NCI-H1417 (cell line): ENCODE measurements at places on chromosomes 1 and 21.

GRCh38 chr1:42211224-42211623, 46.7 kb upstream of the GUCA2A start:
- DNase-seq: no peak

GRCh38 chr1:194940336-194941030, 1667.8 kb downstream of the KCNT2 start:
- no peak for DNase-seq

- DNase-seq: no peak
These were observed 19.9 kb upstream of the MAGOH start for GRCh38 chr1:53258216-53258615.

DNA sequence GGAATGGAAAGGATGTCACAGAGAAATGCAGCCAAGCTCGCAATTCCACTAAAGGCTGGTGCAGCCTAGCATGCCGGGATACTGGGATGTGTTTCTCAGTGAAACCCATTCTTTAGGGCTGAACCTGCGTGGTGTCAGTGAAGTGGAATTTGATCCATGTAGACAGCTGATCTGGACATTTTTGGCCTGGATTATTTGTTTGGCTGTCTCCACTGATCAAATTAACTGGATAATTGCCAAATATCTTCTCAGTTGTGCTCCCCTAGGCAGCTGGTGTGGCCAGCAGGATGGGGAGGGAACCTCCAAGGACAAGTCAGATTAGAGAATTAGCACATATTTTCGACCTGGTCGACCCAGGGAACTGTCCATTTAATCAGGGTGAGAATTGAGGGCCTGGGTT, 318.4 kb downstream of the RPS6KC1 start:
- DNase-seq: no peak

DNA sequence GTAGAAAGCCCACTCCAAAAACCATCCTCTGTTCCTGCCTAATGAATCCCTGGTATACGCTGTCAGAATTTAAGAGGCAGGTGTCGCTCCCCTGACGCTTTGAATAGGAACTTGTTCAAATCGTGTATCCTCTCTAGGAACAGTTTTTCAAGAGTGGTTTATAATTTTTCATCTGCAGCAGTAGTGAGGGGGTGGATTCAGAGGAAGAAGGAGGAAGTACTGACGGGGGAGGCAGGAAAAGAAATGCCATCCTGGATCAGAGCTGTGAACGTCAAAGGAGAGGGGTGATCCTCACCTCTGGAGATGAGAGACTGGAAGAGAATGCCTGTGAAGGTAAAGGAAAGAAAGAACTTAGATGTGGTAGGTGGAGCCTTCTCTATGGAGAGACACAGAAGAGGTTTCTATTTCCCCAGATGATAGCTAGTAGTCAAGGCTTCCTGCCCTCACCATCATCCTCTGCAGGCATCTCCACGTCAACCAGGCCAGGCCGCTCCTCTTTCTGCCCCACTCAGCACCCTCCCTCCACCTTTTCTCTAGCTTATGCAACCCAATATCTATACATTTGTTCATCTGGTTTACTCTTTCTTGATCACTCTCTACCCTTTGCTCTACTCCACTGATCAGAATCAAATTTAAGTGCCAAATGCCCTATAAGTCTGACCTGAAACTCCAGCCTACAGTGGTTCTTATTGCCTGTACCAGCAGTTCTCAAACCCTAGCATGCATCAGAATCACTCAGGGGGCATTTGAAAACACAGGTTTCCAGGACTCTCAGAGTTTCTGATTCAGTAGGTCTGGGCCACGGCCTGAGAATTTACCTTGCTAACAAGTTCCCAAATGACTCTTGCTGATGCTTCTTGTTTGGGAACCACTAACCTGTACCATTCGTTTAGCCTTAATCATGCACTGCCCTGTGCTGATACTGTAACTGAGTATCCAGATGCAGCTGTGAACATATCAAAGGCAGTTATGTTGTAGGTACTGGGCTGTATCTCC, 13.1 kb upstream of the BCL9 start:
- DNase-seq: no peak

DNA sequence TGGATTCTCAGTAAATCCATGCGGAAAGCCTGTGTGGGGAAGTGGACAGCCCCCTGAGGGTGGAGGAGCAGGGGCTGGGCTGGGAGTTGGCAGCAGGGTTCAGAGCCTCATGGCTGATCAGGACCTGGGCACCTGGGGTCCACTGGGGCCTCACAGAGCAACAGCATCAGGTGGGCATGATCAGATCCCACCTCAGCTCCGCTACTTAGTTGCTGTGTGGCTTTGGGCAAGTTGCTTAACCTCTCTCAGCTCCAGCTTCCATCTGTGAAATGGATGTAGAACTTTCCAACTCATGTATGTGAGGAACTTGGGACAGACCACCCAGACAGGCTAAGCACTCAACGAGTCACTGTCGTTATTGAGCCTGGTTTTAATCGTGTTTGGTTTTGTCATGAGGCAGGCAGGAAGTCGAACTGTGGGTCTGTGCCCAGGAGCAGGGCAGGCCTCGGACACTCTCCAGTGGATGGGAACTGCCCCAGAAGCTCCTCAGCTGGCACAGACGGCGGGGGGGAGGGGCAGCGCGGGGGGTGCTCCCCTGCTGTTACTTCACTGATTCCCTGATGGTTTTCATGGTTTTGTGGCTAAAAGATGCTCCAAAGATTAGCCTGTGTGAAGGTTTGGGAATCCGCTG, 155.8 kb upstream of the TMEM51 start:
- no peak for DNase-seq

- DNase-seq: no peak
These were observed 27.6 kb upstream of the KCNE2 start for GRCh38 chr21:34336245-34336644.

DNA sequence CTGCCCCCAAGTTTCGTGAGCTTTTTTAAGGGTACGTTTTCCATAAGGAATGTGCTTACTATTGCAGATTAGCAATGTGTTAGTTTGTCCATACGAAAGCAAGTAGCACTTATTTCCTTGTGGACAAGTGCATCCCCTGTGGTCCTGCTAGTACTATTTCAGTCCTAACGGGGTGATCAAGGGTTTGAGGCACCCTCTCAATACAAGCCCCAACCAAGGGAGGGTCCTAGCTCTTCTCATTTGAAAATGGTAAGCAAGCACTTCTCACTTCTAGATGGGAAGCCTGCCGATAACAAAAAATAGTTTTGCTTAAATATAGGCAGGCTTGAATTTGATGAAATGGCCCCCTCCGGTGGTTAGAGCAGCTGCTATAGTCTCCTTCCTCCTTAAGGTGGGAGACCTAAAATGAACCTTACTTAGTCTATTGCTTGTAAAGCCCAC, 64.0 kb upstream of the HMCN1 start:
- peak; percentile 31 for DNase-seq

GRCh38 chr1:95309031-95309471, 75.0 kb downstream of the RWDD3 start:
- DNase-seq: peak; percentile 90

DNA sequence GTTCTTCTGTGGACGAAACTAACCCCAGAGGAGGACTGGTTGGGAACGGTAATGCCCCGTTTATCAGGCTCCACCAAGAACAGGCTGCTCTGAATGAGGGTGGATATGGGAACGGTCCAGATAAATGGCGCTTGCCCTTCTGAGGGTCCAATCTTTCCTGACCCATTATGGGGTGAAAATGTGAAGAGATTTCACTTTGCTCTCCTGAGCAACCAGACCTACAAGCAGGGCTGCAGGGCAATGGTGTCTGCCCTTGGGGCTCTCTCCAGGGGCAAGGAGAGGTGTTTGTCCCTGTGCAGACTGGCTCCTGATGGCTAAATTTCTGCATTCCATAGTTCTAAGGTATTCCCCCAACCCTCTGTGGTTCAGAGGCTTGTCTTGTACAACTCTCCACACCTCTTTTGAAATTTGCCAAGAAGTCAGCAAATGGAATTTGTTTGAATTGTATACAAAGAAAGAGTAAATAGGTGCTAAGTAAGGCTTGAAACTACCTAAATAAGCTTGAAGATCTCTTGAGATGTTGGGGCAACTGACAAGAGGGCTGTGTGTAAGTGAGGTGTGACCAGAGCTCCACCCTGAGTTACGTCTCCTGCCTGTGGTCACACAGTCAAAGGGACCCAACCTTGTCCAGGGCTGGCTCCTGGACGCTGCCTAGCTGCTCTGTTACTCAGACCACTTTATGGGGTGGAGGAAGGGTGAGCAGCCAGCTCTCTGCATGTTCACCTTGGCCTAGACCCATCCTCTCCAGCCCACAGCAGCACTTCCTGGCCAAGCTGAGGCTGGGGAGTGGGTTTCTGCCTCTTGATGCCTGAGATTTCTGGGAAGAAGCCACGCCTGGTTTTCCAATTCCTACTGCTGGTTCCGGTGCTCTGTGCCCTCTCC, 24.8 kb downstream of the SLC2A1 start:
- DNase-seq: no peak

DNA sequence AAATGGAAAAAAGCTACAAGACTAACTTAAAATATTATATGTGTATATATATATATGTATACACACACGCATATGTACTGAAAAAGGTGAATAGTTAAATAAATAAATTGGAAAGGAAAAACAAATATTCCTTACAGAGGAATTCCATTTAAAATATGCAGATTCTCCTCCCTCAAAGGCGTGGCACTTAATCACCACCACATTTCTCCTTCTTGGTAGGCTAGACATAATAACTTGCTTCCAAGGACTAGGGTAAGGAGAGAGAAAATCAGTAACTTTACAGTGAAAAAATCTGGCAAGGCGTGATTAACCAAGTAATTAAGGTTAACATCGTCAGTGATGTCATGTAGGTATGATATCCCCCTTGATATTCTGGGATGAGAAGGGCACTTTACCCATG, 84.0 kb upstream of the USP25 start:
- no peak for DNase-seq

- DNase-seq: no peak
These were observed 148.5 kb downstream of the PIK3R3 start for GRCh38 chr1:45983967-45984366.

DNA sequence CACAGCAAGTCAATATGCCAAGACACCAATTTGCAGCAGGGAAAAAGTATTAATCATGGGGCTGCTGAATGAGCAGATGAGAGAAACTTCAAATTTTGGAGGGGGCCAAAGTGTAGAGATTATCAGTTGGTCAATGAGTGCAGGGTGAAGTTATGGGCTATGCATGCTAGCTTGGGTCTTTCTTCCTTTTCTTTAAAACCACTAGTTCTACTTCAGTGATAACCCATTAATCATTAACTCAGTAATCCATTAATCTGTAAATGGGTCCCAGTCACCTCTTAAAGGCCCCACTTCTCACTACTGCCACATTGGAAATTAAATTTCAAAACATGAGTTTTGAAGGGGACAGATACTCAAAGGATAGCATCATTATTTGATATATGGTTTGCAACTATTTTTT, 688.6 kb upstream of the ADGRL4 start:
- DNase-seq: no peak

- no peak for DNase-seq
These were observed 14.1 kb downstream of the NTRK1 start for GRCh38 chr1:156874572-156875340.

DNA sequence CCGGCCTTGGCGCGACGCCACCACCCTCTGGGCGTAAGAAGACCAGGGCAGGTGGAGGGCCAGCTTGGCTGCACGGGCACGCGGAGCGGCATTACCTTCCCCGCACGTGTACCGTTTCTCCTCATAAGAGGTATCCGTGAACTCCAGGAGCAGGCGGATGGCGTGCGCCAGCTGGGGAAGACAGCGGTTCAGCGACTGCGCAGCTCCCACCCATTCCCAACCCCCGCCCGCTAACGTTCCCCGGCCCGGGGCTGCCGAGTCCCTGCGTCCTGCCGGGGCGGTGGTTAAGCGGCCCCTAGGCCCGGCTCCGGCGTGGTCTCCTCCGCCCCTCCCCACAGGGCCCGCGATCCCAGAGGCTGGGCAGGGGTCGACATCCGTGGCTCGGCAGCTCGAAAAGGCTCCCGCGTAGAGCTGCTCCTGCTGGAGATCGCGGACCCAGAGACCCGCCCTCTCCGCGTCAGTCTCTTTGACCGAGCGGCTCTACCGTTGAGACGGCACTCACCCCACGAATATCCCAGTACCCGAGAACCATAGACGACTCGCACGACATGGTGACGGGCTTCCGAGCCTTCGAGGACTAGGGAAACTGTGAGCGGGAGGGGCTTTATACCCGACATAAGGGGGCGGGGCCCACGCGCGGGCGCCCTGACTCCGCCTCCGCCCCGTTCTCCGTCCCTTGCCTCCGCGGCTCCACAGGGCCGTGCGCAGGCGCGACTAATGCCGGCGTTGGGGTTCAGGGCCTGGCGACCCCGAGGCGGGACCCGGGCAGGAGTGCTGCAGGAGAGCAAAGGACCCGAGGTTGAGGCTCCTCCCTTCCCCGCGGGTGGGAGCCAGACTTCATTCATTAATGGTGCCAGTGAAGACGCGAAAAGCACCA, 862 bp downstream of the GSTM3 start:
- peak; percentile 85 for DNase-seq

GRCh38 chr1:197468543-197469175, 200.6 kb downstream of the CRB1 start:
- no peak for DNase-seq

GRCh38 chr1:54007613-54008012, 10.4 kb downstream of the LDLRAD1 start:
- no peak for DNase-seq

- DNase-seq: peak; percentile 28
These were observed 31.7 kb upstream of the TMEM125 start for GRCh38 chr1:43238085-43238484.

DNA sequence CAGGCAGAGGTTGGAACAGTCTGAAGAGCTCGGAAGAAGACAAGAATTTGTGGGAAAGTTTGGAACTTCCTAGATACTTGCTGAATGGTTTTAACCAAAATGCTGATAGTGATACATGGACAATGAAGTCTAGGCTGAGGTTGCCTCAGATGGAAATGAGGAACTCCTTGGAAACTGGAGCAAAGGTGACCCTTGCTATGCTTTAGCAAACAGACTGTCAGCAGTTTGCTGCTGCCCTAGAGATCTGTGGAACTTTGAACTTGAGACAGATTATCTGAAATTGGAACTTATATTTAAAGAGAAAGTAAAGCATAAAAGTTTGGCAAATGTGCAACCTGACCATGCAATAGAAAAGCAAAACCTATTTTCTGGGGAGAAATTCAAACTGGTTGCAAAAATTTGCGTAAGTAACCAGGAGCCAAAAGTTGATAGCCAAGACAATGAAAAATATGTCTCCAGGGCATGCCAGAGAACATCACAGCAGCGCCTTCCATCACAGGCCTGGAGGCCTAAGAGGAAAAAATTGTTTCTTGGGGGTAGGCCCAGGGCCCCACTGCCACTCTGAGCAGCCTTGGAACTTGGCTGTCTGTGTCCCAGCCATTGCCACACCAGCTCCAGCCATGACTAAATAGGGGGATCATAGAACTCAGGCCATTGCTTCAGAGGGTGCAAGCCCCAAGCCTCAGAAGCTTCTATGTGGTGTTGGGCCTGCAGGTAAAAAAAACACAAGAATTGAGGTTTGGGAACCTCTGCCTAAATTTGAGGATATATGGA, 675.3 kb downstream of the LTN1 start:
- no peak for DNase-seq

DNA sequence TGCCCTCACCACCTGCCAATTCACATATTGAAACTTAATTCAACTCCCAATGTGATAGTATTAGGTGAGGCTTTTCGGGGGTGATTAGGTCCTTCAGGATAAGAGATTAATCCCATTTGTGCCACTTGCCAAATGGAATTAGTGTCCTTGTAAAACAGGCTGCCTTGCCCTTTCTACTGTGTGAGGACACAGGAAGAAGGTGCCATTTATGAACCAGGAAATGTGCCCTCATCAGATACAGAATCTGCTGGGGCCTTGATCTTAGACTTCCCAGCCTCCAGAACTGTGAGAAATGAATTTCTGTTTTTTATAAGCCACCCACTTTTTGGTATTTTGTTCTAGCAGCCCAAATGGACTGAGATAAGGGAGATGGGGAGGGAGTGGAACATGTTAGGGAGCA, 39.1 kb upstream of the AGL start:
- DNase-seq: no peak
